ENCODE measurements at places on chromosomes 4 and X.
A peak's percentile ranks its signal among the peaks of the same experiment; 100 is the strongest.

- DNase-seq = no peak
Observed at GRCh38 chr4:58649226-58649625, 1539.0 kb upstream of the IGFBP7 start.

DNA sequence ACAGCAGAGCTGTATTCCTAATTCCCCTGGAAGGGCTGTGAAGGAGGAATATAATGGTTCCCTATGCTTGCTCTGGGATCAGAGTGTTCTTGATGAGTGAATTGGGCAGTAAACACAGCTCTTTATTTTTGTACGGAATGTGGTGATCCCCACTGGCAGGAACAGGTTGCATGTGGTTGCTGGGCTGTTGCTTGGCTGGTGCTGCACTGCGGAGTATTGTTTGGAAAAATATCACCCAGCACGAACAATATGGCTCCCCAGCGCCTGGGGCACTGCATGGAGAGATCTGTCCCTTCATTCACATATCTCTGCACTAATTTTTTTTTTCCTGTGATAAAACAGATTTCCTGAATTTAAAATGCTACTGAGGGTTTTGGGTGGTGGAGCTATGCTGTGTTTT, 119.7 kb downstream of the MGST2 start:
- no peak for DNase-seq

GRCh38 chr4:156638334-156638733, 333.3 kb downstream of the PDGFC start:
- no peak for DNase-seq

DNA sequence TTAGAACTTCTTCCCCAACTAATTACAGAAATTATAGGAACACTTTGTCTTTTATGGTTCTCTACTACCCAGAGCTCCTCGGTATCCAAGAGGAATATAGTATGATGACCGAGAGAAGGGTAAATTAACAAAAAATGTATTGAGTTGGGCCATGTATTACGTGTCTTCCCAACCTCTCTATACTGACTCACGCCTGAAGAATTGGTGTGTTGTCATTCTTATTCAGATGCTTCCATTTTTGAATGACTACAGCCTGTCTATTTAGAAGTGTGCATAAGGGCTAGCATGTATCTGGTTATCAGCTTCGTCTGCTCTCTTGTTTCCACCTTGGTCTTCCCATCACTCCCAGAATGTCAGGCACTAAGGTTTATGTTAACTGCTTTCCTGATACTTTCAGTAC, 24.5 kb upstream of the SCD5 start:
- DNase-seq = no peak

- no peak for DNase-seq
Observed at GRCh38 chr4:153623491-153623890, 60.6 kb upstream of the TLR2 start.

- DNase-seq = no peak
Observed at GRCh38 chrX:40467454-40467853, 113.3 kb upstream of the ATP6AP2 start.

GRCh38 chr4:89373394-89373793, 65.8 kb upstream of the GPRIN3 start:
- DNase-seq = no peak

GRCh38 chr4:87843936-87844335, 11.2 kb downstream of the MEPE start:
- no peak for DNase-seq

DNA sequence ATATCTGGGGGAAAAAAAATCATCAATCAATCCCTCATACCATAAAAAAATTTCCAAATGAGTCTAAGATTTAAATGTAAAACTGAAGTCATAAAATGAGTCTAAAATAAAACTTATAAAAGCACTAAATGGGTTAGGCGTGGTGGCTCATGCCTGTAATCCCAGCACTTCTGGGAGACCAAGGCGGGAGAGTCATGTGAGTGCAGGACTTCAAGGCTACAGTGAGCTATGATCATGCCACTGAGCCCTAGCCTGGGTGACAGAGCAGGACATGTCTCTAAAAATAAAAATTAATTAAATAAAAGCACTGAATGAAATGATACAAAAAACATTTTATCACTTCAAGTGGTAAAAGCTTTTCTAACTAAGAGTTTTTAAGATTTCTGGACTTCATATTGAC, 83.3 kb downstream of the LRBA start:
- no peak for DNase-seq

DNA sequence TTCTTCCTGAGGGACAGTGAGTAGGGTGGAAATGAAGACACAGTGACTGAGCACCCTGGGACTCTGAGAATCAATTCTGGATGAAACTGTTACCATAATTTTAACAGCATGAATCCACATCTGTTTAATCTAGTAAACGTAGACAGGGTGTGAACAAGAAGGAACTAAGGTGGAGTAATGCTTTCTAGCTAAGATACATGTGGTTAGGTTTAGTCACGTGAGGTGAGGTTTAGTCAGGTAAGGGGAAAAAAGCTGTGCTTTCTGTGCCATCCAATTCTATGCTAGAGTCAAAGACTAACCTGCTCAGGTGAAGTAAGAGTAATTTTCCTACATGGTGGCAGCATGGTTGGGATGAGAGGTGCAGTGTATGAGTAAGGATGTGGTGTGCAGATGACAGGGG, 54.0 kb upstream of the C4orf54 start:
- no peak for DNase-seq

GRCh38 chr4:98599617-98600205, 58.7 kb downstream of the TSPAN5 start:
- DNase-seq = no peak

DNA sequence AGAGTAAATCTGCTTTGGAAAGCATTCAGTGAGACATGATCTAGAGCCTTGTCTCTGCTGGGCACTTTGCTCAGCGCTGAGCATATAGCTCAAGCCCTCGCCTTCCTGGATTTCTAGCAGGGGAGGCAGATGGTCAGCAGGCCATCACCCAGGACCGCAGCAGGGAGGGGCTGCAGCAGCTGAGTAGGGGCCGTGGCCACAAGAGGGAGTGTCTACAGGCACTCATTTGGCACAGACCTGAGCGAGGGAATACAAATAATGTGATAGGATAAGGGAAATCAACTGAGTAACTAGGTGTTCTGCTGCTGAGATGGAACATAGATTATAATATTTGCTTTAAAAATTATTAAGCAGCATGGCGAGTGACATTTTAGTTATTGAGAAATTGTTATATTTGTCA, 30.2 kb downstream of the OFD1 start:
- DNase-seq = peak; percentile 40

DNA sequence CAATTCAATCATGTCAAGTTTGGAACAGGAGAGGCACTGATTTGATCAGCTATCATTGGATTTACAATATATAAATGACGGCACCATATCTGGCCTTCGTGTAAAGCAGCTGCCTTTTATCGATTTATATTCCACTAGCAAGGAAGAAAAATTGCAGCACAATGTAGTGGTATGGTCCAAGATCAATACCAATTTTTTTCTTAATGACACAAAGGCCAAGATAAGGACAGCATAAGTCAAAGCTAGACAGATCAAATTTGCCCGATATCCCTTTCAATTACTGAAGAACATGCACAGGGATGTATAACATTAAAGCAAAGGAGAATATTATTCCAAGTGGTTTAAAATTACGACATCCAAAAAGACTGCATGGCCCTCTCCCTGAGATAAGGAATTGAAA, 167.4 kb downstream of the GPC3 start:
- DNase-seq = no peak

DNA sequence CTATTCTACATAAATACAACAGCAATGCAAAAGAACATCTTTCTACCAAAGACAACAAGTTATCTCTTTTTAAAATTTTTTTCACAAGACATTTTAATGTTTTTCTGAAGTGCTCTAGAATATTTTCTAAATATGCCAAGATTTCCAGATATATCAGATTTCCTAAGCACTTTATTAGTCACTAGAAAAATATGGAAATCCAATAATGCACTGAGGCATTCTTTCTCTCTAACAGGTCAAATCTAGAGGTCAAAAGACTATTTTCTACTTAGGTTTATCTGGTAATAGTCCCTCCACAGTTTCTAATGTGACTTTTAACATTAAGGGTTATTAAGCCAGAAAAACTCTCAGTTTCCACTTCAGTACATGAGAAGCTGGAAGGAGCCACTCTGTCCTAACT, 1041.2 kb upstream of the INTU start:
- DNase-seq = no peak

- peak; percentile 93 for DNase-seq
Observed at GRCh38 chrX:72181178-72182125, at the start of gene PIN4. TSS of gene PIN4 (plus strand) at chrX:72181757. CDS start at chrX:72181786, 29 bp downstream.

DNA sequence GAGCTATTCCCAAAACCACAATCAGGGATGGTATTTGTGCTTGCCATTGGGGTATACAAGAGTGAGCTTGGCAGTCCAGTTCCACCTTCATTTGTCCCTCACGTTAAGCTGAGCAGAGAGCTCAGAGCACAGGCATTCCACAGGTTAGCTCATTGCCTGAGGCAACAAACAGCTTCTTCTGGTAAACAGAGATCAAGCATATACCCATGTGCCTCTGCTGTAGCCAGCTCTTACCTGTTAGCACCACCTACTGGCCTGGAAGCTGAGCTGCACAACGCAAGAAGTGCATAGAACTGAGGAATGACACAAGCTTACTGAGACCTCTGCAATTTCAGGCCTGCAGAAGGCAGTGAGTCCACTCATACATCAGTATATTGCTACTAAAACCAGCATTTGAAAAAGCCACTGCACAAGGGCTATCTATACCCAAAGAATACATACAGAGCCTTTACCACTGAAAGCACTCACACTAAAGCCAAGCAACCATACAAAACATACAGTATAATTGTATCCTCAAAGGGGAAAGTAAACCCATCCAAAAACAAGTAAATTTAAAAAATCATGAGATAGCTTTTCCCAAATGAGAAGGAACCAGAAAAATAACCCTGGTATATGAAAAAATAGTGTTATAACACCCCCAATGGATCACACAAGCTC, 258.3 kb upstream of the GABRA2 start:
- peak; percentile 53 for DNase-seq

All from COR-L47 (cell line).